Type B pancreatic cell (in vitro differentiated cells): ENCODE measurements at places on chromosomes 2 and 18. TPM values are rescaled to one million over a fixed set of nuclear protein-coding genes. Genes with fewer than 3 reads are reported as not detected.

TFPI gene
- 9.6 and 12.2 TPM in 2 replicates for total RNA-seq

DNA sequence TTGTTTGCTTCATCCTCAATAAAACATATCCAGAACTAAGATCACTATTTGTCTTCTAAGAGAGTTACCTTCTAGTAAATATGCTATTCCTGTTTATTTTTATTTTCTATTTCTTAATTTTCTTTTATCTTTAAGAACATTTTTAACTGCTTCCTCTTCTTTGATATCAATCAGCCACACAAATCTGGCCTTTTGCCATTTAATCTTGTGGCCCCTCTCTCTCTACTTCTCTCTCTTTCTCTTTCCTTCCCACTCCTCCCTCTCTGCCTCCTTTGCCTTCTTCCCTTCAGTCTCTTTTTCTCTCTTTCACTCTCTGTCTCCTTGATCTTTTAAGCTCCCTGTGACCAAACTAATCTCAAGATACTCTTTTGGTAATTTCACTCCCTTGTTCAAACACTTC is 108.4 kb downstream of the GRB14 start:
- DNase-seq: no peak

CFAP65 gene
- 0.29 and 2.1 TPM in 2 replicates for total RNA-seq

DNA sequence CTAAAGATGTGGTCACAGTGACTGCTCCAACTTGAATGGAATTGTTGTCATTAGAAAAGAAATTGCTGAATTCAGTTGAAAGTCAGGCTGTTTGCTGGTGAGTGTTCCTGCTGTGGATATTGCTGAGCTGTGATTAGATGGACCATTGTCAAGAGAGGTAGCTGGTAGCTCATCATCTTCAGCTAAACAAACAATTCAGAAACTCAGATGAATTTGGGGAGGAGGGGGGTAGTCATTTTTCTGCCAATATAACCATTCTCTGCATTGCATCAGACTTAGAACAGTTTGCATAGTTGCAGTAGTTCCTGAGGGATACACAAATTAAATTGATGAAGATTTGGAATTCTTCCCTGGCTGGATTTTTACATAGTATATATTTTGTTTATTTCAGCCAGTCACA is 108.3 kb downstream of the MTCL1 start:
- DNase-seq: no peak

DNA sequence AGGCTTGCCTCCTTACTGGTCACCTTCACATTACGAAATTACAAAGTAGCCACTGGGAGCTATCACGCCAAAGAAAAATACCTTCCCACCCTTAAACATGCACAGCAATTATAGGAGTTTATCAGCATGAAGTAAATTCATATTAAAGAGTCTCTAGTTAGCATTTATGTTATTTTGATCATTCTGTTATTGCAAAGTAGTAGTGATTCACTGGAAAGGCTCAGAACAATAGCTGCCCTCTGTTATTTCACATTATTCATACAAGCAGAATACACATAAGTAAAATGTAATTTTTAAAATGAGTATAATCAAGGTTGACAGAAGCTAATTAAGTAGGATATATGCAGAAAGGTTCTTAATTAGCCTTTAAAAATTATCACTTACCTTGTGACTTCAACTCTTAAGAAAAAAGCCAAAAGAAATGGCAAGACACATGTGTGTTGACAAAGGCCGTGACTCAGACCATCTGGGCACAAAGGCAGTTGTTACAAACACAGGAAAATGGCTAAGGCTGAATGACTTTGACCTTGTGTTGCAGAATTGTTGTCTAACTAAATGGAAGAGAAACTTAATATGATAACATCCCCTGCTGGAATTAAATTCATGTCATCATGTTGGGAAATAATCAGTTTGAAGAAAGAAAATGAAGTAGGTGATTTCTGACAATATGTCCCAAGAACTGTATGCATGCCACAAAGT is 108.3 kb downstream of the ARL6IP6 start:
- DNase-seq: no peak

CDKL4 gene
- total RNA-seq: 0.57 and 1.8 TPM in 2 replicates

PLEKHH2 gene
- 0.81 and 3.5 TPM in 2 replicates for total RNA-seq

C18orf63 gene
- not detected in 2 replicates for total RNA-seq

- no peak for DNase-seq
These were observed 294.3 kb upstream of the KCNH7 start for GRCh38 chr2:163132850-163133249.
